ENCODE measurements at places on chromosomes 1 and 21.

GRCh38 chr21:42344631-42345030 is 6.2 kb downstream of the TFF2 start:
- DNase-seq: no peak

- DNase-seq: no peak
These were observed 43.7 kb upstream of the MAB21L3 start for GRCh38 chr1:116067566-116067890.

DNA sequence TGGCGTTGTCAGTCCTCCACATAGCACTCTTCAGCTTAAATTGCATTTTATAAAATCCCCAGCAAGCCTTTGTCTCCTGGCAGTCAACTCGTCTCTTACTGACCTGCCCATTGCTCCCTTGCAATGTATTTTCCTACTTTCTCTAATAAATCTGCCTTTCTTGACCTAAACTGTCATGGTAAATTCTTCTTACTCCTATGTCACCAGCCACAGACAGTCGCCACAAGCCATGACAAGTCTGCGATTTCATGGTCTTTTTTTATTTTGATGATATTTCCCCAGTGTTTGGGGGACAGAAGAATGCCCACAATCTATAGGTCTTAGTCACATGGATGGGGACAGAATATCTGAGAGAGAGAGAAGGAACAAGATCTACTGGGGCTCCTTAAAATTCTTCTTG is 8.4 kb downstream of the IFNAR2 start:
- no peak for DNase-seq

DNA sequence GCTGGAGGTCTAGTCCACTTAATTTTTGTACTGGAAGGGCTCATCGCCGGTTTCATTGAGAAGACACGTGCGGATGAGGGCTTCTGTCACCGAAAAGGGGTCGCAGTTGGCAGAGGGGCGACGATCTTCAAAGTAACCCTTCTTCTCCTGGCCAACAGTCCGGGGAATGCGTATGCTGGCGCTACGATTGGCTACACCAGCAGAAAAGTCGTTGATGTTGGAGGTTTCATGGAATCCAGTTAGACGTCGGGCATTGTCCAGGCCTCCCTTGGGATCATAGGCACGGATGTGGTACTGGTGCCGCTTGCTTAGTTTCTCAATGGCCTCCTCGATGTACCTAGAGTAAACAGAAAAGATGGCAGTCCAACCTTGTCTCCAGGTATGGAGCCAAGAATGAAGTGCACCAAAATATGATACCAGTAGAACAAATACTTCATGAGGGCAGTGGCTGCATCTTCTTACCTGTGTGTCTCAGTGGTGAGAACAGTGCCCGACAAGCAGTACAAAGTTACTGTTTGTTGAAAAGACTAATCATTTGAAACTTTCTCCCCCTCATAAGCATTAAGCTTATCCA is 7.1 kb downstream of the GLUL start:
- no peak for DNase-seq

- no peak for DNase-seq
These were observed 14.1 kb downstream of the CR1L start for GRCh38 chr1:207658904-207659485.

DNA sequence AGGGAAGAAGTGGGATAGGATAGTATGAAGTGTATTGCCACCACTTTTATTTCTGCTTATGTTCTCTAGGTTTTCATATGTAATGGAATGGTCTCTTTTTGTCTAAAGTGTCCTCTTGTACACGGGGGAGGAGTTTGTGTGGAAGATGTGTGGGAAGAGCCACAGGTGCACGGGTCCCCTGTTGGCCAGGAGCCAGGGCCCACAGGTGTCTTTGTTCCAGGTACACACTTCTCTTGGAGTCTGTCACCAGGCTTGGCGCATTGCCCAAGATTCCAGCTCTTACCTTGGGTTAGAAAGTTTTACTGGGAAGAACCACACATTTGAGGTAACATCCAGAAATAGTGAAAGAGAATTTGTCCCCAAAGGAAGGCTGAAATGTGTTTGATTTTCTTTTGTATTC is 10.5 kb downstream of the TENT5C start:
- no peak for DNase-seq

DNA sequence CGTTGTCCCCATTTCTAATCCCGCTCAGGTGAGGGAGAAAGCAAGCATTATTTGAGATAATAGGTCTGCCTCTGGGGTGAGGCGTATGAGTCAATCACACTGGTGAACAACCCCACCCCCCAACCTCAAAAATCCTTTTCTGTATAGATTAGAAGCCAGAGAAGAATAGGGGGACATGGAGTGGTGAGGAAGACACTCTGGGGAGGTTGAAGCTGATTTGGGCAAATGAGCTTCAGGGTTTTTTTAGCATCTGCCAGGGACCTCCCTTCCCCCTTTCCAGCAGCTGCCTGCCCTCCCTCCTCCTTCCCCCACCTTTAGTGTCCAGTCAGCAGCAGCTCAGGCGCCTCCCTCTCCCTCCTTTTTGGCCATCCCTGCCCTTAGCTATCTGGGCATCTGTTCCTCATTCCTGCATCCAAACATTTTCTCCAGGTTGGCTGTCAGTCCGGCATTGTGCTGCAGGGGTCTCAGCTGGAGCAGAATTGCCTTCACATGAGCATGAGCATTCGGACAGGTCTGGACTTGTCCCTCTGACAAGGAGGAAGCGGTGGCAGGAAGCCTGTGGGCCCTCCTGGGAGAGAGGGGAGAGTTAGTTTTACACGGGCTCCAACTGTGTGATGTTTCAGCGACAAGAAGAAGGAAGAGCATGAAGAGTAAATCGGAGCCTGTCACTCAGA is 30.8 kb upstream of the PTGFRN start:
- no peak for DNase-seq

- no peak for DNase-seq
These were observed 2.9 kb downstream of the CR1L start for GRCh38 chr1:207647671-207648333.

DNA sequence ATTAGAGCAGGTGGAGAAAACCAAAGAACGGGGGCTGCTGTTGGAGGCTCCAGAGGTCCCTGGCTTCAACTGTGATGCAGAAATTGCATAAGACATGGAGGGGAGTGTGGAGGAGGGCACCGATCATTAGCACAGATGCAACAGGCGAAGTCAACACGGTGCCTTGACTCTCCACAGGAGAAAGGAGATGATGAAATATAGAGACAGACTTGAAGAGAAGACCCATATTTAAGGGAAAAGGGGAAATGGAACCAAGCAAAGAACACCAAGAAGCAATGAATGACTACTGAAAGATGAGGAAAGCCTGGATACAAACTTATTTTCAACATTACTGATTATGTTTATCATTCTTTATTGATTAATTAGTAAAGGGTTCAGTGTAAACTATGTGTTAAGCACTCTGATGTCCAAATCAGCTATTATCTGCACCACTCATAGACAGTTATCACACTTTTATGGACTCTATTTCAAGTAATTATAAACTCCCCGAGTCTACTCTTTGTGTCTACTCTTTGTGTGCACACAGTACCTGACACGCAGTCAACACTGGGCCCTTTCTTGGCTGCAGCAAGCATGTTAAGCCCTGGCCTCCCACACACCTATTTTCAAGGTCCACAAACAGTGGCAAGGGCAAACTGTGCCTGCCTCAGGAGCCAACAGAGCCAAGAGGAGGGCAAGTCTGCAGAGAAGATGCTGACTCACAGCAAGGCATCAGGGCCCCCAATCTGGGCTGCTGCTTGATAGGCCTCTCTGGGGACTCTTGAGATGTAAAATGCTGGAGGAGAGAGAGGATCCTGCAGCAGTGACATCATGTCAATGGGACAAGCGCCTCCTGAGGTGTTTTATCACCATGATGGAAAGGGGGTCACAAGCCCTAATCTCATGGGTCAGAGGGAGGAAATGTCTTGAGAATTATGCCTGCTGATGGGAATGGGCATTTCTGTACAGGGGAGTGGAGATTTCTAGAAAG is 17.6 kb downstream of the PCNX2 start:
- no peak for DNase-seq

- no peak for DNase-seq
These were observed 6.5 kb downstream of the NOC2L start for GRCh38 chr1:952603-953002.

- no peak for DNase-seq
These were observed 57.3 kb upstream of the MAGI3 start for GRCh38 chr1:113333056-113333455.

DNA sequence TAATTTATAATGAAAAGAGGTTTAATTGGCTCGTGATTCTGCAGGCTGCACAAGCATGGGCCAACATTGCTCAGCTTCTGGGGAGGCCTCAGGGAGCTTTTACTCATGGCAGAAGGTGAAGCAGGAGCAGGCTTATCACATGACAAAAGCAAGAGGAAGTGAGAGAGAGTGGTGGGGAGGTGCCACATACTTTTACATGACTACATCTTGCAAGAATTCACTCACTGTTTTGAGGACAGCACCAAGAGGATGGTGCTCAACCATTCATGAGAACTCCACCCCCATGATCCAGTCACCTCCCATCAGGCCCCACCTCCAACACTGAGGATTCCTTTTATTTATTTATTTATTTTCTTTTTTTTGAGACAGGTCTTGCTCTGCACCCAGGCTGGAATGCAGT is 5.5 kb upstream of the PLEKHM2 start:
- DNase-seq: no peak

DNA sequence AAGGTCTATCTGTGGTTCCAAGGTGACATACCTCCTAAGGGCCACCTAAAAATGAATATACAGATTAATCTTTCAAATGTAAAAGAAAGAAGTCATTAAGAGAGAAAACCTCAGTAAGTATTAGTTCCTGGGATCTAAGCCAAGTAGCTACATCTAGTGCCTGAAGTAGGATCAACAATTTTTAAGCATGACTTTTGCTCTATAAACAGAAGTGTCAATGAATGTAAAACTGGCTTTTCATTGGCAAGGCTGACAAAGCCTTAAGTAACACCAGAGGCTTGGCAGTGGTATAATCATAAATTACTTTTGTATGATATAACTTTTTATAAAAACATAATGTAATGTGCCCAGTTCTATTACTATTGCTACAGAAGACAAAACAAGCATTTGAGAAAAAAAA is 12.2 kb upstream of the ACADM start:
- DNase-seq: no peak

DNA sequence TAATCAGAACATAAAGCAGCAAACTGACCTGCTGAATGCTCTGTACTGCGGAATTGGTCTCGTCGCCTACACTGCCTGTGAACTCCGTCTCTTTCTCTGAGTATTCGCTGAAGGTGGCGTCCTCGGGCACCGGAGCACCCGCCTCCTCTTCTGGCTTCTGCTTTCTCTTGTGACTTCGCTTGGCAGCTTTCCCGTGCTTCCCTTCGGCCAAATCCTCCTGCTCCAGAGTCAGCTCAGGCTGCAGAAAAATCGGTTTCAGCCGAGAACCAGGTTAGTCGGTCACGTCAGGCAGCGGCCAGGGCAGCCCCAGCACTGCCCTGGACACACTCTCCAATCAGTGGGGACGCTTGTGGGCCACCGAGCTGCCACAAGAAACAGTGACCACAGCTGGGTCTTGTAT is 35.8 kb upstream of the RIPK4 start:
- no peak for DNase-seq

GRCh38 chr1:209462433-209462832 is 121.1 kb upstream of the CAMK1G start:
- DNase-seq: no peak

GRCh38 chr1:240803151-240803550 is 191.2 kb upstream of the GREM2 start:
- no peak for DNase-seq

- no peak for DNase-seq
These were observed 57.8 kb downstream of the DYRK1A start for GRCh38 chr21:37424396-37424795.

DNA sequence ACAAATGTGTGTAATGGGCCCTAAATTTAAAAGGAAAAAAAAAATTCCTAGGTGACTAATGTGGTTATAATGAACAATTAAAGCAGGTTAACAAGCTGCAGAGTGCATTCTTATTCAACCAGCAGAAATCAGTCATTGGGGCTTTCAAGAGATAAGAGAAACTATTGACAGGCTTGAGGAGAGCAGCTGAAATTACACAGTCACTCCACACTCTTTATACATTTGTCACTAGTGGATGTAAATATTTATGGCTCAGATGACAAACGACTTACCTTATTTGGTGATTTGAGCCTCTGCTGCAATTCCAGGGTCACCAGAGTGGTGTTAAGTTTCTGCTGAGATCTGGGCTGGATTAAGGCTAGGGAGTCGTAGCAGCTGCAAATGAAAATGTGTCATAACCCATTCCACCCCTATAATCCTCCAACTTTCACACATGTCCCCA is 896.3 kb downstream of the TTLL7 start:
- DNase-seq: no peak

GRCh38 chr1:86067626-86068025 is 88.9 kb downstream of the COL24A1 start:
- no peak for DNase-seq

GRCh38 chr1:22323141-22323845 is 128.4 kb upstream of the ZBTB40 start:
- DNase-seq: no peak

- DNase-seq: no peak
These were observed 87.5 kb downstream of the DDX20 start for GRCh38 chr1:111843177-111843576.

DNA sequence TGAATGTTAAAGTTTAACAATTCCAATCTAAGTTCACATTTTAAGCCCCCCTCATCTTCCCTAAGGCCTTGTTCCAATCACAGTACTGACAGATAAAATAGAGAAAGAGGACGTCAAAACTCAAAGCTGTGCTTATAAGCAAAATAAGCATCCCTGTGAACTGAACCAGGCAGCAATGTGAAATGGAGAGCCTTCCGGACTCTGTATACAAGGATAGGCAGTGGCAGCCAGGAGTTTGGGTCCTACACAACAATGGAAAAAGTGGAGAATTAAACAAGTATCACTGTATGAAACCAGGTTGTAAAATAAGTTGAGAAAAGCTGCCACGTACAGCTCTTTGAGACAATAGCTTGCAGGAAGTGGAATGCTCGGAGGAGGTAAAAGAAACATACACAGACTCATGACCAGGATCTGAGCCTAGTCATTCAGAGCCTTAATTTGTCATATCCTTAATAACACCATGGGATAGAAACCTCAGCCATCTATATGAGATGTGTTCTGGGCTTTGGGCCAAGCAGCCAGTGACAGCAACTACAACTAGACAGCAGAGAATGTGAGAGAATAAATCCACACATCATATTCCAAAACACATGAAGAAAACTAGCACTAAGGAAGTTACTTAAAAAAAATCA is 55.2 kb upstream of the PALMD start:
- DNase-seq: no peak

GRCh38 chr1:55225228-55225627 is 10.1 kb upstream of the USP24 start:
- DNase-seq: no peak

- DNase-seq: no peak
These were observed 163.2 kb downstream of the ZBTB18 start for GRCh38 chr1:244214009-244214967.

DNA sequence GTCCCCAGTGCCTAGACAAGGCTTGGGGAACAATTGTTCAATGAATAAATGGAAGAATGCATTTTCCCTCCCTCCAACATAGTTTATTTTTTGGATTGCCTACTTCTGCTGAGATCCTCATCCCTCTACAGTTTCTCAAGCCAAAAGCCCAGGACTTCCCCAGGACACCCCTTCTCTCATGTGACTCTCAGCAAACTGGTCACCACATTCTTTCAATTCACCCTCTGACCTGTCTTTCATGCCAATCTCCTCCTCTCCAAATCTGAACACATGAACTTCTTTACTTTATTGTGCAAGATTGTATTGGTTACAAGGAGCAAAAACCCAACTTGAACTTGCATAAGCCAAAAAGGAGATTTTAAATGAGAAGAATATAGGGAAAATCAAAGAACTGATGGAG is 103.2 kb upstream of the JUN start:
- no peak for DNase-seq

- no peak for DNase-seq
These were observed 6.9 kb downstream of the ADGRB2 start for GRCh38 chr1:31757204-31757679.
